ENCODE measurements at places on chromosomes 16 and 17.

- no peak for DNase-seq
Observed at GRCh38 chr17:75277664-75278071, 6.6 kb upstream of the MIF4GD start.

DNA sequence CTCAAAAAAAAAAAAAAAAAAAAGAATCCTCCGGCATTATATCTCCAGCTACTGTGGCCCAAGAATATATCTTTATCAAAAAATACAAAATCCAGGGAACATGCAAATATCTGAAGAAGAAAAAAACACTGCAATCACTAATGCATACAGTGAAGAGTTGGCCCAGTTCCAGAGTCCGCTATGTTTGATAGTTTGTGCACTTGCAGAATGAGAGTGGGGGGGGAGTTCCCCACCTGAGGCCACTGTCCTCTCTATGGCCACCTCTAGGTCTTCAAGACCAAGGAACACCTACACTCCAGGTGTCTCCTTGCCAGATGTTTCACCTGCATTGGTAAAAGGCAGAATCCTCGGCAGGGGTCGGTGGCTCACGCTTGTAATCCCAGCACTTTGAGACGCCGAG, 4.0 kb downstream of the ZNF785 start:
- DNase-seq, result no peak

- DNase-seq, result no peak
Observed at GRCh38 chr17:71417142-71417541, 703.7 kb upstream of the SOX9 start.

DNA sequence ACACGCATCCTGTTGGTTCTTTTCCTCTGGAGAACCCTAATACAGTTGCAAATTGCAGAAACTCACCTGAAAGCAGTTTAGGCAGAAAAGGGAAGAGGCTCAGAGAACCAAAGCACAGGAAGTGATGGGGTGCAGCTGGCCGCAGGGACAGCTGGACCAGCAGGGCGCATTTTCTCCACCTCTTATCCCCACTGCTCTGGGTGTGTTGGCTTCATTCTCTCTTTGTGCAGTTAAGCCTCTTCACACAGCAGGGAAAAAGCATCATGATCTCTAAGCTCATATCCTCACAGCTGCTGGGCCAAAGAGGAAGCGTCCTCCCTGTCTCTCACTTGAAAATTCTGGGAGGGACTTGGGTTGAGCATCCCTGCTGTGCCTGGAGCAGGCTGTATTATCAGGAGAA, 20.0 kb upstream of the LRRC75A start:
- no peak for DNase-seq

DNA sequence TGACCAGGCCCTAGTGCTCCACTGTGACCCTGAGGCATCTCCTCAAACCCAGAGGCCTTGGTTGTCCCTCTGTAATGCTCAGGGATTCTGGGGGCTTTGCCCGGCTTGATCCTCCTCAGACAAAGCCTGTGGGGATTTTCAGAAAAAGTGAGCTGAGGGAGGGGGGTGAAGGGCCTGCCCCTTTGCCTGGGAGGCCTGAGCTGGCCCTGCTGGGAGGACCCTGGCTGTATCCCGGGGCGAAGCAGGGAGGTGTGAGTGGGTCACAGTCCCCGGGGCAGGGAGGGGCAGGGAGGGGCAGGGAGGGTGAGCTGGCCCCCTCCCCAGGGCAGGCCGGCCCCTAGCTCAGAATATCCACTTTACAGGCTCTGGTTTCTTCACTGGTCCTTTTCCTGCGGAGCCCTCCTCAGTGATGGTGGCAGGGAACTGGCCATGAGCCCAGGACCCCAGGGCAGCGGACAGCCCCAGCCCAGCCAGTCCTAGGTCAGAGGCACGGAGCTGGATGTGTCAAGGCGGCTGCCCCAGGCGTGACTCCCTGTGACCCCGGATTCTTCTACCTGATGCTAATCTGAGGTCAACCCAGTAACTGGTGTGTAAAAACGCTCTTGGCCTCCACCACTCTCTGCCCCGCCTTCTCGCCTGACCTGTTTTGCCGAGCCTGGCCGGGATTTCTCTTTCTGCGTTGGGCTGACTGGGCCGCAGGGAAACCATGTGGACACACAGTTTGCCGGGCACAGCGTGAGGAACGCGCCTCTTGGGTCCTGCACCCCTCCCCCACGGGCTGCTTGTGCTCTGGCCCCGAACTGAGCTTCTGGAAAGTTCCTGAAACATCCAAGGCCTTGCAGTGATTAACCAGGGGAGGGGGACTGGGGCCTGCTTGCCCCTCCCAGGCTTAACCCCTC, 5.8 kb upstream of the FASN start:
- DNase-seq, result no peak

- no peak for DNase-seq
Observed at GRCh38 chr16:30180741-30181140, 2.7 kb upstream of the CORO1A start.

DNA sequence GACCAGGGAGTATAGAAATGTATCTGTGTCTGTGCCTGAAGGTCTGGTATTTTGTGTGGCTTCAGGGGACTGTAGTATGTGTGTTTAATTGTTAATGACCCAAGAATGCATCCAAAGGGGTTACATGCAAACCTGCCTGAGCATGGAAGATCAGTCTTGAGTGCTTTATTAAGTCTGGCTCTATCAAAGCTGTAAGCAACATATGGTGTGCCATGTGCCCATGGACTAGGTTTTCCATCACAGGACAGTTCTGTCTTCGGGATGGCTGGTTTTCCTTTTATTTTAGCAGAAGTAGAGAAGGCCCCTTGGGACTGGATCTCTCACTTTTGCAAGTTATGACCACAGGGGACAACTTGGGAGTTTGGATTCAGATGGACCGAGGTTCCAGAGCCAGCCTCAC, 18.2 kb downstream of the RBFOX1 start:
- no peak for DNase-seq
